ENCODE measurements at places on chromosomes 5 and 9. TPM values are rescaled to one million over a fixed set of nuclear protein-coding genes. Genes with fewer than 3 reads are reported as not detected.

BHMT2 gene
- not detected for total RNA-seq

DNA sequence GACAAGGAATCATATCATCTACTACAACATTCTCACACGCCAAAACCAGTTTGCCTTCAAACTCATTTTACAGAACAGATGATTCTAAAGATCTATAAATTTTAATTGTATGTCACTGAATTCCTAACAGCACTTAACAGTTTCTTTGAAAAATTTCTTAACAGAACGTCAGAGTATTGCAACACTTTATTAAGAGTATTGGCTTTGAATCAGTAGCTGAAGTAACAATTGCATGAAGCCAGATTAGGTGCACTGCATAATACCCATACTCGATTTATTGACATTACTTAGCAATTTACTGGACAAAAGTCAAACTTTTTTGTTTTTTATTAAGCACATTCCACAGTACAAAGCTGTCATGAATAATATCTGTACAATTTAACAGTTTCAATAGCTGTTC, 75.8 kb downstream of the SMIM23 start:
- no peak for DNase-seq
- H3K4me3 ChIP-seq, result no peak overlapping the region
- no peak overlapping the region for H3K27ac ChIP-seq
- H3K27me3 ChIP-seq, result no peaks in the 10 kb centered on the region

DNA sequence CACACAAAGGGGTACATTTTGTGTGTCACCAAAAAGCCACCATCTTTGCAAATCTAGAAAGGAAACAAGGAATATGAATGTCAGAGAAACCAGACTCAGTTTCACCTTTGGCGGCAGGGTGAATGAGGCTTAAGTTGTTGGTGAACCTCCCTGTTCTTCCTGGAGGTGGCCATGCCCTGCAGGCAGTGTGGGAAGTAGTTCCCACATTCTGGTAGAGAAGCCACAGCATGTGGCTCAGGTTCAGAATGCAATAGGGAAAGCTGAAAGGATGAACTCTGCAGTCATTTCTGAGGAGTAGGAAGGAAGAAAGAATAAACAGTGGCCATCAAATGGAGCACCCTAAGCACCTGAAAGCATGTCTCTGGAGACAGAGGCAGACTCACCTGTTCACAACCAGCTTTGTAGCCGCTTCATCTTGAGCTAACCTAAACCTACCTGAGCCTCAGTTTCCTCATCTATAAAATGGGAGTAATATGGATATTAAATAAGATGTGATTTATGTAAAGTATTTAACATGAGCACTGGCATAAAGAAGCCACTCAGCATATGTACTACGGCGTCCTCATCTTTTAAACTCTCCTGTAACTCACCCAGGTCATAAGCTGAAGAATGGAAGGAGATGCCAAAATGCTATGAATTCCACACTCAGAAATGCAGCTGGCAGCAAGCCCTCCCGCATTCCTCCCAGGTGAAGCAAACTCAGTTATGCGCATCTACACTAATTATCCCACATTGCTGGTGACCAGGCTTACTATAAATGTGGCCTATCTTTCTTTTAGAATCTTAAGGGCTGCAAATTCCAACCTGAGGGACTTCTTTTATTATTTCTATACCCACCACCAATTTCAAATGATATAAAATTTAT, 86.0 kb downstream of the ZNF608 start:
- peak; percentile 22 for DNase-seq
- no peaks in the 10 kb centered on the region for H3K36me3 ChIP-seq
- H3K4me1 ChIP-seq, result peaks cover 94% of the 10 kb centered on the region
- peak overlapping the region; percentile 41 for H3K4me3 ChIP-seq

TAS2R1 gene
- total RNA-seq, result not detected

GRCh38 chr9:36316611-36317317, 58.5 kb upstream of the GNE start:
- H3K27ac ChIP-seq, result no peak overlapping the region
- peaks cover 18% of the 10 kb centered on the region for H3K4me1 ChIP-seq
- H3K4me3 ChIP-seq, result no peak overlapping the region
- no peaks in the 10 kb centered on the region for H3K36me3 ChIP-seq
- no peak for DNase-seq

AJM1 gene
- total RNA-seq, result not detected

DNA sequence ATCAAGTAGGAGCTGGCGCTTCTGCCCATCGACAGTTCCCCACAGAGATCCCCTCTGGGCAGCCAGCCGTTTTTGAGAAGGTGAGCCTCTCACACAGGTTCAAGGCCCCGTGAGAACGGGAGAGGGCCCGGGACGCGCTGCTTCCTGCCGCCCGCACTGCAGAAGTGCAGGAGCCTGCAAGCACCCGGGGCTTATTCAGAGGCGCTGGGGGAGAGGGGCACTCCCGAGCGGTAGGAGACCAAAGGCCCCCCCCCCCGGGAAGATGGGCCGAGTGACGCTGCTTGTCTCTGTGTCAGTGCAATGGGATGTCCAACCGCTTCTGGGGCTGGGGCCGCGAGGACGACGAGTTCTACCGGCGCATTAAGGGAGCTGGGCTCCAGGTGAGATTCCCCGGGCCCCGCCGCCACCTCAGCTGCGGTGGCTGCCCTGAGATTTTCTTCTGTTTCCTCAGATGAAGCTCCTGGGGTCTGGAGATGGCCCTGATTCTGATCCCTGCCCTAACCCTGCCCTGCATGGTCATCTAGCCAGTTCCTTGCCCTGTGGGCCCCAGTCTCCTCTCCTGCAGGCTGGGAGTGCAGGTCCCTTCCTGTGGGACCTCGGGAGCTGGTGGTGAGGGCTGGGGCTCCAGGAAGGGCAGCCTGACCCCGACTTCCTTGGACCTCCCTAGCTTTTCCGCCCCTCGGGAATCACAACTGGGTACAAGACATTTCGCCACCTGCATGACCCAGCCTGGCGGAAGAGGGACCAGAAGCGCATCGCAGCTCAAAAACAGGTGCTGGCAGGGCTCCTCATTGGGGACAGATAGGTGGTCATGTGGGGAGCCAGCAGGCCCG, 8.5 kb downstream of the B4GALT7 start:
- no peak overlapping the region for H3K4me3 ChIP-seq
- H3K36me3 ChIP-seq, result no peaks in the 10 kb centered on the region

DNA sequence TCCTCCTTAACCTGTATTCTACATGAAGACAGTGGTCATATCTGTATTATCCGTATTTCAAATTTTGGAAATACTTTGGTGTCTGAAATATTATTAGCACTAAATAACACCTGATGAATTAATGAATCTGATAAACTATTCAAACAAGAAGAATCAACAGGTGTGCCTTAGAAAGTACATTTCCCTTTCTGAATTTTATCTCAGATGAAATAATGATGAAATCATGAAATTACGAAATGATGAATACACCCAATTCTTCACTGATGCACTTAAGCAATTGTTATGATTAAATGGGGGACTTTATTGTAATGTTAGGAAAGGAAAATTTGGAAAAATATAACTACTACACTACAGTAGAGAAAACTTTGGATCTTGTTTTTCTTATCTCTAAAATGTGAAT, 313.6 kb downstream of the HCN1 start:
- no peaks in the 10 kb centered on the region for H3K27me3 ChIP-seq
- H3K4me1 ChIP-seq, result no peaks in the 10 kb centered on the region
- no peak overlapping the region for H3K27ac ChIP-seq
- no peaks in the 10 kb centered on the region for H3K36me3 ChIP-seq
- H3K4me3 ChIP-seq, result no peak overlapping the region

GRCh38 chr5:135442431-135443160, 4.6 kb downstream of the DCANP1 start:
- peak; percentile 29 for DNase-seq
- H3K4me3 ChIP-seq, result no peak overlapping the region
- H3K4me1 ChIP-seq, result peaks cover 23% of the 10 kb centered on the region
- no peaks in the 10 kb centered on the region for H3K27me3 ChIP-seq
- H3K27ac ChIP-seq, result no peak overlapping the region
- no peaks in the 10 kb centered on the region for H3K36me3 ChIP-seq

DNA sequence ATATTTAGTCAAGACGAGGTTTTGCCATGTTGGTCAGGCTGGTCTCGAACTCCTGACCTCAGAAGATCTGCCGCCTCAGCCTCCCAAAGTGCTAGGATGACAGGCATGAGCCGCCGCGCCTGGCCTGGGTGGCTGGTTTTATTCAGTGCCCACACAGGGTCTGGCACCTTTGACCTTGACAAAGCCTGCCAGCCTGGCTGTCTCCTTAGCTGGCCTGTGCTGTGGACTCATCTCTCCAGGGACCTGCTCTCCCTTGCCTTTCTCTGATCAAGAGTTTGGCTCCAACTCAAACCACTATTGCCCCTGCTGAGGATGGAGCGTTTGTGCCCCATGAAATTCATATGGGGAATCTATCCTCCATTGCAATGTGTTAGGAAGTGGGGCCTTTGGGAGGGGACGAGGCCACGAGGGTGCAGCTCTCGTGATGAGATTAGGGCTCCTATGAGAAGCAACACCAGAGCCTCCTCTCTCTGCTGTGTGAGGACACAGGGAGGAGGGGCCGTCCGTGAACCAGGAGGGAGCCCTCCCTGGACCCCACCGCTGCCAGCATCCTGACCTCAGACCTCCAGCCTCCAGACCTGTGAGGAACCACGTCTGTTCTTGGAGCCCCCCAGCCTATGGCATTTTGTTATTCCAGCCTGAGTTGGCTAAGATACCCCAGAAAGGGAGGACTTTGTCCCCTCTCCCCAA, 45.0 kb downstream of the MRPL36 start:
- H3K27ac ChIP-seq, result no peak overlapping the region
- H3K4me3 ChIP-seq, result no peak overlapping the region
- DNase-seq, result no peak
- no peaks in the 10 kb centered on the region for H3K27me3 ChIP-seq
- H3K4me1 ChIP-seq, result peaks cover 11% of the 10 kb centered on the region

SLC45A2 gene
- 0.06 TPM for total RNA-seq

ADAMTSL1 gene
- total RNA-seq, result 2.7 TPM

SLC25A48 gene
- total RNA-seq, result not detected

DNA sequence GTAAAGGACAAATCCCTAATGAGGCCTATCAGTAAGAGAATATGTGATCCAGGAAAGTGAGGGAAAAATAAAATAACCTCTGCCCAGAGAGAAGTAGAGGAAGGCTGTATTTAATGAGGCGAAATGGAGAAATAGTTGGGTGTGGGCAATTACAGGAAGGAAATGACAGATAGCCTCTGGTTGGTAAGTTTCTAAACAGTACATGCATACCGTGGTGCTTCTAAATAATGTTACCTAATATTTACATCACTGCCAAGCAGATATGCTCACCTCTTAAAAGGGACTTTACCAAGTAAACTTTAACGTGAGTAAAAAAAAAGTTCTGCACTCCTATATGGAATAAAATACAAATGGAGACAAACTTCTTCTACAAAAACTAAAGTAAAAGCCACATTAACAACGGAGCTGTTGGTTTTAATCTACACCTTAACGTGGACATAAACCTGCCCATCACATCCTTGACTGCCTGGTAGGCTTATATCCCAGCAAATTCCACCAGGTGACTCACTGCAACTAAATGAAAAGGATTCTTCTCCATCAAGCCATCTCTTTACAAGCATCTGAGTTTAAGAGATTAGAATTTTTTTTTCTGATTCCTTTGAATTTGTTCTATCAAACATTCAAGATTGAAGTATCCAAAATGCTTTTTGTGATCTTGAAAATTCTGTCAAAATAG, 12.4 kb downstream of the NFIL3 start:
- H3K27me3 ChIP-seq, result no peaks in the 10 kb centered on the region
- H3K36me3 ChIP-seq, result no peaks in the 10 kb centered on the region
- no peaks in the 10 kb centered on the region for H3K4me1 ChIP-seq
- DNase-seq, result no peak
- no peak overlapping the region for H3K27ac ChIP-seq

FBN2 gene
- total RNA-seq, result 113 TPM

DNA sequence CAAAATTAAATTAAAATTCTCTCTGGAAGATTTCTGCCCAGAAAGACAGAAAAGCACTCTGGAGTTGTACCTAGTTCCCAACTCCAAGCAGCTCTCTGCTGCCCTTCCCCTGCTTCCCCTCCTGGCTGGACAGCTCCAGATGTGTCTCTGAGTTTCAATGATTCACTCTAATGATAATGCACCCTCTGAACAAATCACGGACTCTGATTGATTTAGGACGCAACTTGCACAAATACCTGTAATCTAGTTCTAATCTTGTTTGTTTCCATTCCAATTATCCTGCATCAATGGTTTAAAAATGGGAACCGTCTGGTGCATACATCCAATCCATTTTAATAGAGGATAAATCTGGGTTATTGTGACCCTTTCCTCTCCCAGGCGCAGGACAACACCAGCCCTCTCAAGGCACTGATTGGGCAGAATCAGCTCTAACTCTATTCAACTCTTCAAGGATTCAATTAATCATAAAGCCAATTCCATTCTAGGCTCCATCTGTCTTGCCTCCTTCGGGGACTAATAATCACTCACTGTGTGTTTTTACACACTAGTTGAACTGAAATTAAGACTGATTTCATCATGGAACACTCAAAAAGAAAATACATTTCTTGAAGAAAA, 111.2 kb upstream of the LRRTM2 start:
- no peaks in the 10 kb centered on the region for H3K36me3 ChIP-seq
- peaks cover 5% of the 10 kb centered on the region for H3K4me1 ChIP-seq

NR5A1 gene
- total RNA-seq, result 1.0 TPM

DNA sequence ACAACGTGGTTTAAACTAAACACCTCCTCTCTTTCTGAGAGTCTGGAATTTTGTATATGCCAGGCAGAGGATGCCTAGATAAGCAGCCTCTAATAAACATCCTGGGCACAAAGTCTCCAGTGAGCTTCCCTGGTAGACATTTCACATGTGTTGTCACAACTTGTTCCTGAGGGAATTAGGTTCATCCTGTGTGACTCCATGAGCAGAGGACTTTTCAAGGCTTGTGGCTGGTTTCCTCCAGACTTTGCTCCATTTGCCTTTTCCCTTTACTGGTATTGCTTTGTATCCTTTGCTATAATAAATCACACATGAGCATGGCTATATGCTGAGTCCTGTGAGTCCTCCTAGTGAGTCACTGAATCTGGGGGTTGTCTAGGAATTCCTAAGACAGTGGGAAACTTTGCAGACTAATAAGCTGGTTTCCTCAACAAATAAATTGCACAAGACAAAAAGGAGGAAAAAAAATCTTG, 77.4 kb downstream of the NR2F1-AS1 start:
- no peak overlapping the region for H3K27ac ChIP-seq
- no peak for DNase-seq
- H3K27me3 ChIP-seq, result no peaks in the 10 kb centered on the region
- H3K36me3 ChIP-seq, result no peaks in the 10 kb centered on the region
- no peak overlapping the region for H3K4me3 ChIP-seq

DNA sequence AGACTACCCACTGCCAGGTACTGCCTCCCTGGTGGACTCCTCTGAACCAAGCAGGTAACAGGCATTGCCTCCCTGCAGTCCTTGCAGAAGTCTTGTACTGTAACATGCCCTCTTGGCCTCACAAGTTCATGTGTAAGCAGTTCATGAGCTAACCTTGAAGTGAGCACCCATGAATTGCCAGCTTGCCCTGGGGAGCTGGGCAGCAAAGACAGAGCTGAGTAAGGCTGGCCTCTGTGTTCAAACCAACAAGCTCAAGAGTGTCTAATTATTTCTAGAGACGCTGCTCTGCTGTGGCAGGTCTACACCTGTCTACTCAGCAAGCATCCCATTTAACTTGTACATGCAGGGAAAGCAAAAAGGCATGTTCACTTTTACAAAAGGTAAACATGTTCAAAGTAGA, 113.5 kb downstream of the FEM1C start:
- no peaks in the 10 kb centered on the region for H3K27me3 ChIP-seq
- no peak overlapping the region for H3K27ac ChIP-seq
- no peak overlapping the region for H3K4me3 ChIP-seq
- peaks cover 8% of the 10 kb centered on the region for H3K4me1 ChIP-seq
- no peak for DNase-seq

Measured in neural progenitor cell (in vitro differentiated cells).